ENCODE measurements at places on chromosomes 16 and 17. TPM values are rescaled to one million over a fixed set of nuclear protein-coding genes. Genes with fewer than 3 reads are reported as not detected.

- no peak for DNase-seq
Measured at GRCh38 chr16:89102481-89103073, 8.9 kb downstream of the ACSF3 start.

- no peak for DNase-seq
Measured at GRCh38 chr16:90028985-90029384, 9.7 kb upstream of the DBNDD1 start.

The CD300LB gene
- 0.14 TPM for polyA plus RNA-seq

The PLLP gene
- polyA plus RNA-seq, result 24.4 TPM

Data from right renal pelvis (tissue), 4 donors.